Mesenchymal stem cell (in vitro differentiated cells and primary cell): ENCODE measurements at places on chromosomes 5 and 9.

- no peak for DNase-seq
Measured at GRCh38 chr9:20725675-20726074, 41.6 kb downstream of the FOCAD start.

GRCh38 chr5:154059039-154059430, 20.3 kb downstream of the MFAP3 start:
- DNase-seq = no peak

GRCh38 chr5:68182534-68182933, 33.0 kb upstream of the PIK3R1 start:
- DNase-seq = no peak

DNA sequence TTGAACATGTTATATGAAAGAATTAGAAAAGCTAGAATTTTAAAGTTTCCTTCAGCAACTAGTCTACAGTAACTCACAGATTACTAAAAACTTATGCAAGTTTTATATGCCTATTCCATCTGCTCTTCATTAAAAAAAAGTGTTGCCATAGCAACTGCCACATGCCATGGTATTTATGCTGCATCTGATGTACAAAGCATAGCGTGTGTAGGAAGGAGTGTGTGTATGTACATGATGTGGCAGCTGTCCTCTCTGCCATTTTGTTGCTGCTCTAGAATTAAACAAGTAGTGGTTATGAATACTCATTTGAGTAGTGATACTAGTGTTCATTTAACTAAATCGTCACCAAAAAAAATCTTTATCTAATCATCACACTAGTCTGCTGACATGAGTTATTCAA, 593.5 kb downstream of the CETN3 start:
- DNase-seq = no peak

DNA sequence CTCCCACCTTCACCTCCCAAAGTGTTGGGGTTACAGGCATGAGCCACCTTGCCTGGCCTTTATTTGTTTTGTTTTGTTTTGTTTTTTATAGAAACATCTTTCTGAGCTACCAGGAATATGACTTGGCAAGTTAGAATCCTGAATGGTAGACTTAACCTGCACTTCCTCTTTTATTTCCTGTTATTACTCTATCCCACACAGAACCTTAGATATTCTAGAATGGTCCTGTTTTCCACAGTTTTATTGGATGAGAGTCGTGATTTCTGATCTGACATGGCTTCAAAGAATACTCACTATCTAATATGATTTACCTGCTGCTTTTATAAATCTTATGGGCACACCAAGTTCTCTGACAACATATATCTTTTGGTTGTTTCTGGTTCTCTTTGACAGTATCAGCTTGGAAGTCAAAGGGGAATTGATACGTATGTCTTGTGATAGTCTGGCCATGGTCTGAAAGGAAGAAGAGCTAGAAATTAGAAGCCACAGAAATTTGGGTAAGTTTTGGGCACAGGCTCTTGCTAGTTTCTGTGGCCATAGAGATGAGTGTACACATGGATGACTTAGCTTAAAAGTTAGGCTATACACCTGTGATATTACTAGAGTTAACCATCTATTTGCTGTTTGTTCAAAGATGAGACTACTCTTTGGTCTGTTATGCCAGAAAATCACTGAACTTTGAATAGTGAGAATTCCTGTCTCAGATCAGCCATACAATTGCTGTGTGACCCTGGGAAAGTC, 4.7 kb upstream of the PANK3 start:
- DNase-seq = no peak

DNA sequence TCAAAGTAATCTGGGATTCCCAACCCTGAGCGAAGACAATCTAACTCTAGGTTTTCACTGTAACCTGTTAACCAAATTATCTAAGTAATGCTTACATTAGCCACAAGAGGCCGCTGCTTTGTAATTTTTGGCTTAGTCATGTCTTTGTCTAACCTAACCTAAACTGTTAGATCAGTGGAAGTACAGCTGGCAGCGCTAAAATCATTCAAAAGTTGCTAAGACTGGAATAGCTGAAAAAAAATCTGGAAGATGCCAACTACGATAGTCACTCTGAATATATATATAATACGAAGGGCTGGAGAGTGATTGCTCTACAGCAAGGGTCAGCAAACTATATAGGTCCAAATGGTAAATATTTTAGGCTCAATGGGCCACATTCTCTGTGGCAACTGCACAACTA, 60.2 kb downstream of the FBXO38 start:
- DNase-seq = peak; percentile 74

- no peak for DNase-seq
Measured at GRCh38 chr9:37034305-37034937, 353 bp upstream of the PAX5 start.

GRCh38 chr5:61407706-61408270, 75.7 kb downstream of the ZSWIM6 start:
- no peak for DNase-seq

GRCh38 chr5:56422076-56422762, 189.1 kb upstream of the ANKRD55 start:
- DNase-seq = no peak

DNA sequence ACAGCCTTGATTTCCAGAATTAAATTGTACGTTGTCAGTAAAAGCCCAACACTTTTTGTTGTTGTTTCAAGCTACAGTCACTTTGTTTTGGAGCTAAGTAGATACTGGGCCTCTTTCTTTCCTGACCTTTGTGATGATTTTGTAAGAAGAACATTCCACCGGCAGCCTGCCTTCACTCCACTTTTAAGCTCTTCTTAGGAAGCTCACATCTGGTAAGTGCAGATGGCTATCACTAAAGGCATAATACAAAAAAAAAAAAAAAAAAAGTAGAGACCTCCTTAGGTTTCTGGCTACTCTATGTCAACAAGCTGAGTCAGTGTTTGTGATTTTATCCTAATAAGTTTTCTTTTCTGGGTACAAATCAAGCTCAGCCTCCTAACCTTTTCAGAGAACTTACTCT, 1922.1 kb upstream of the WWC1 start:
- peak; percentile 73 for DNase-seq

- no peak for DNase-seq
Measured at GRCh38 chr5:148311484-148311883, 739 bp upstream of the SPINK7 start.

- DNase-seq = no peak
Measured at GRCh38 chr9:2878701-2879100, 34.8 kb upstream of the PUM3 start.

- DNase-seq = no peak
Measured at GRCh38 chr5:73392775-73393174, 55.8 kb downstream of the FOXD1 start.

GRCh38 chr9:135864447-135865049, 42.8 kb downstream of the CAMSAP1 start:
- peak; percentile 58 for DNase-seq

DNA sequence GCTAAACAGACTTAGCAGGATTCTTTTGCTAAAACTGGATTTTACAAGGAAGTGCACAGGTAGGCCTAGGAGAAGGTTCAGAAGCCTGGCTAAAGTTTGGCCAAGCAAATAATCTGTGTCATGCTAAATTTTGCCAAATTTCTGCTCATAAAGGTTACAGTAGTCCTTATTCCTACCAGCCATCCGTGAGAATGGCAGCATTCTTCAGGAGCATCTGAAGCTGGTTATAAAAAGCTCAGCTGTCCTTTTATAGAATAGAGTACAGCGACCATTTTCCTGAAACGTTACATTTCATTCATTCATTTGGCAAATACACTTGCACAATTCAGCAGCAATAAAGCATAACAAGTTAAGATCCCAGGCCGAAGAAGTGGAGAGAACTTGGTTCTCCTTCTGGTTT, 6.9 kb downstream of the GSN start:
- DNase-seq = no peak
